ENCODE measurements at places on chromosomes 16 and 17.
A peak's percentile ranks its signal among the peaks of the same experiment; 100 is the strongest.

- DNase-seq = no peak
These were observed 11.0 kb upstream of the KRT19 start for GRCh38 chr17:41539071-41539492.

DNA sequence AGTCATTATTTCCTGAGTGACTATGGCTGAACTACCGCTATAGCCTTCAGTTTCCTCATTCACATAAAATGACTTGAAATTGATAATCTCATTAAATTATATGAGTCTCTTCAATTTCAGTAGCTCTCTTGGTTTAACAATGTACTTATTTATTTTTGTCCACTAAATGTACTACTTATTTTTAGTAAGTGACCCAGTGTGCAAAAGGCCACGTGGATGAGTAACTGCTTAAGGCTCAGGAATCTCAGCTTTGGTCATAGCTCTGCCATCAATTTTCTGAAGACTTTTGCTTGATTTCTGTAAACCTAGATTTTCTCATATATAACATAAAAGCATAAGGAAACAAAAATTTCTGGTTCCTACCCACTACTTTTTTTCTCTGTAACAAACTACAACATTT lies 1132.9 kb upstream of the CDH8 start:
- no peak for DNase-seq

DNA sequence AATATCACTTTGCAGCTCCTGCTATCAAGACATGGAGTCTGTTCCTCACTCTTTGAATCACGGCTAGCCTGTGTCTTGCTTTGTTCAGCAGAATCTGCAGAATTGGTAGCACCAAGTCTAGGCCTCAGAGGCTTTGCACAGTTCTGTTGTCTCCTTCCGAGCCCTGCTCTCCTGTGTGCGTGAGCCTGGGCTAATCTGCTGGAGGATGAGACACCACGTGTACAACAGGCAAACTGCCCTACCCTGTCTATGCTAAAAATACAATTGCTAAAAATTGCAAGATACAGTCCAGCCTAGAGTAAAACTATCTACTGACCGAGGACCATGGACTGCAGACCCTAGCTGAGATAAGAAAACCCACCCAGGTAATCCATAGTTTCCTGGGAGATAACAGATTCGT lies 484.7 kb downstream of the NPIPA7 start:
- DNase-seq = no peak

GRCh38 chr17:66967837-66968543 lies 3.5 kb downstream of the CACNG4 start:
- DNase-seq = no peak

DNA sequence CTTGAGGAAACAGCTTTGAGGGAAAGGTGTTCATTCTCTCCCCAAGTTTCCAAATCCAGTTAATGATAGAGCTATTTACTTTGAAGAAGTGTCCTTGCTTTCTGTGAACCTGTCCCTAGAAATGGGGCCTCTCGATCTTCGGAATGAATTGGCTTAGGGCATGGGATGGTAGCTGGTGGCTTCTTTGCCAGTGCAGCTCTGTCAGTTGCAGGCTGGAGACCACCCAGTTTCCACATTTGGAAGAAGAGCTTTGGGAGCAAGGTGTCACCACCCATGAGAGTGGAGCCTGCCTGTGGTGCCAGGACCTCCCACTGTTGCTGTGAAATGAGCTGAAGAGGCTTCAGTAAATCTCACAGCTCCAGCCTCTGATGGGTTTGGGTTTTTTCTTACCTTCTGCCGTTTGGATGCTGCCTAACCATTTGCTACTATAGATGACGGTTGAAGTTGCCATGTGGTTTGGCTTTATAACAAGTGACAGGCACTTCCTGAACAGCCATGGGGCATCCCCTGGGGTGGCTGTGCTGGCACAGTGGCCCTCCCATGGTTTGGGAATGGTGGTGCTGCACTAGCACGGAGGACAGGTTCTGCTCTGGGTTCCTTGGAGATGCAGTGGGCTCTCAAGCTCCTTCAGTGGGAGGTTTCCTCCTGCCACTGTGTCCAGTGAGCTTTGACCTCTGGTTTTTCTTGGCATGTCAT lies 19.5 kb upstream of the SLC5A10 start:
- DNase-seq = no peak

DNA sequence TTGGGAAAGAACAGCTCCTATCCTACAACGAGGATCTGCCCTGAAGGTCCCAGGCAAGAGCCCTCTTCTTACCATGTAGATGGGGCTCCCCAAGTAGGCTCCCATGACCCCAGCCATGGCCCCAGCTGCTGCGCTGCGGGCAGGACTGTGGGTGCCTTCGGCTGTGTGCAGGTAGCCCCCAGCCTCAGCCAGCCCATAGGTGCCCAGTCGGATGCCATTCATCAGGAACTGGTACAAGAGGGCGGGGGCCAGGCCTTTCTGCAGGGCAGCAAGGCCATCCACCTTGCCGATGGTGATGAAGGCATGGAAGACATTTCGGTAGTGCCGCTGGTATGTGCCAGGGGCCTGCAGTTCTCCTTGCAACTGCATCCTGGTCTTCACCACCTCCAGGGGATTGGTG lies 839 bp downstream of the SLC25A35 start:
- no peak for DNase-seq

DNA sequence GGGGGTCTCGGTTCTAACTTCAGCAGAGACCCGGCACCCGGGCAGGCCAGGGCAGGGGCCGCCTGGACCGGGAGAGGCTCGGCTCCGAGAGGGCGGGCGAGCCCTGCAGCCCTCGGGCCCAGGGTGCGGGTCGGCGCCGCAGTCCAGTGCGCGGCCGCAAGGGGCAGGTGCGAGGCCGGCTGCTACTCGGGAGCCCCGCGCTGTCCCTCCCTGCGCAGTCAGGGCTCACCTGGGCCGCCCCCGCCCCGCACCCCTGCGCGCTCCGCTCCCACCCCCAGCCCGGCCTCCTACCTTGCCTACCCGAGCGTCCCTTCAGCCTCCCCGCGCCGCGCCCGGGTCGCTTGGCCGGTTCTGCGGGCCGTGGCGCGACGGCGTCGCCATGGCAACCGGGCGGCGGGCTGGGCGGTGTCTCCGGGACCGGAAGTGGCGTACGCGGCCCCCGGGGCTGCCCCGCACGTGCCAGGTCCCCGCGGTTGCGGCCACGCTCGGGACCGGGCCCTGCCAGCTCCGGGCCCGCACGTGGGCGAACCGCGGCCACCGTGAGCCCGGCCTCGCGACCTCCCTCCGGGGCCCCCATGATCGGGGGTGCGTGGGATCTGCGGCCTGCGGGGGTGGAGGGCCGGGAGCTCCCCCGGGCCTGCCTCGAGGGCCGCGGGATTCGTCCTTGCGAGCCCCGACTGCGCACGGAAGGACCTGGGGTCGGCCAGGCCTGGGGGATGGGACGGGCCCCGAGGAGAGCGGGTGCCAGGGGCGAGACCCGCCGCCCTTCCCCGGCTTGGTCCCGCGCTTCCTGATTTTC lies at the start of gene CYB561:
TSS of gene CYB561 (minus strand) at position 353 of the 799 bp plus-strand sequence. CDS start 8,759 bp downstream, outside the sequence.
- peak; percentile 47 for DNase-seq

DNA sequence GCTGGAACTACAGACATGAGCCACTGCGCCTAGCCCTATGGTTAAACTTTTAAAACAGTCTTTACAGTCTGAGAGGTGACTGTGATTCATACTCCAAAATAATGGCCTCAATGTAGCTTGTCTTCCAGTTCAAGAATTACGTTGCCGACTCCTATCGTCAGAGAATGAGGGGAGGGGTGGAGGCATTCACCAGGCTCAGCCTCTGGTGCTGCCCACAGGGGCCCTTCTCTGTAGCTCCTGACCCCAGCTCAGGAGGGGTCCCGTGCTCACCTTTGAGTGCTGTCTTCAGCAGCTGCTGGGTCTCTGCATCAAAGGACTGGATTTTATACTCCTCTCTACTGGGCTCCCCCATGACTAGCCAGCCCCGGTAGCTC lies 1.2 kb downstream of the MIF4GD start:
- no peak for DNase-seq
